ENCODE measurements at places on chromosomes 6 and 20.

GRCh38 chr6:52233975-52234823, 10.1 kb downstream of the IL17F start:
- peak; percentile 4 for DNase-seq

DNA sequence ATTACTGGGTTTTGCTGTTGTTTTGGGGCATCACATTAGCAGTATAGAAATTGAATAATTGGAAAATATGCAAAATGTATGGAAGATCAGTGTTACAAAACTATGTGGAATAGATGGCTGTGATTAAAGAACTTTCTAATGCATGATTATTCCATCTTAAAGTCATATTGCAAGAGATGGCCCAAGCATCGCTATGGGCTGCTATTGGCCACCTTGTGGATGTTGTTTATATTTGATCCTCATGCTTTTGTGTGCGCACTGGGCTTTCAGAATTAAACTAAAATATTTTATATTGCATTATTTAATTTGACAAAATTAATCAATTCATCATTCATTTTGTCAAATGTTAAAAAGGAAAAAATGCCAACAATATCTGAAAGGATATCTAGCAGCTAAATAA, 16.1 kb upstream of the HMGN3 start:
- DNase-seq, result no peak

DNA sequence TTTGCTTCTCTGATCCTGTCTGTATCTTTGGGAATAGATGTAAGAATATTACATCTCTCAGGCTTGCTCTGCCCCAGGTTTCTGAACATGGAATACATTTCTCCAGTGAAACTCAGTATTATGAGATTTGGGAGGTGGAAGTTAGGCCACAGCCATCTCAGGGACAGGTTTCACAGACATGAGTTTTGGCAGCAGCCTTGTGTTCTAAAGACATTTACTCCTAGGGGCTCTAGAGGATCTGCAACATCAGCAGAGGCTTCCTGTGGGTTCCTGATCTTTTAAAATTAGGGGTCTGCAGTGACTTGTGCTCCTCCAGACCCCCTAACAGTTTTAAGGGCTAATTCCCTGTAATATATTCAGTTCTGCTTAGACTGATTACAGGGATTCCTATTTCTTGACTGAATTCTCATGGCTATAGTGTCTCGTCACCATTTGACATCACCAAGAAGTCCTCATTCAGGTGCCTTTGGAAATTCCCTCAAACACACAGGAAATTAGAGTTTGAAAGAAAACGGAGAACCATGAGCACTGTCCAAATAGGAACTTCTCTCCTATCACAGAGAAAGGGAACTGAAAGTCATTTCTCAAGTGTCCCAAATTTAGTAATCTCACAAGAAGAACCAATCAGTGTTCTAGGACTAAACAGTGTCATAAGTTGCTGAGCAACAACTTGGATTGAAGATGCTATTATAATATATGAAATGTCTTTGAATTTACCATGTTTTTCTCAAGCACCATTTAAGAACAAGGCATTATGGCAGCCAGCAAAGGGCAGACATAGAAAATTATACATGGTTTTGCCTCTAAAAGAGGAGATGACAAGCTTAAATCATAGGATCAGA, 2.5 kb upstream of the HLA-DRA start:
- DNase-seq, result no peak

DNA sequence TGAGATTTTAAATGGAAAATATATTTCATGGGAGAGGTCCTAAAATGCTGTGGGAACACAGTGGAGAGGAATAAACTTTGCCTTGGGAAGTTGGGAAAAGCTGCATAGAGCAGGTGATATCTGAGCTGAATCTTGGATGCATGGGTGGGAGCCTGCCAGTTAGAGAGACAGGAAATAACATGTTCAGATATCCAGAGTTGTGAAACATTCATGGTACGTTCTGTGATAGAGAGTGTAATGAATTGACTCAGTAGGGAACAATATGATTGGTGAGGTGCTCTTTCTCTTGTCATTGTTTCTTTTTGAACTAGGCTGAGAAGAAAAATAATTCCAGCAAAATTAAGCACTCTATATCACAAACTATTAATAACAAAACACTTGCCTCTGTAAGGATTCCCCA, 72.8 kb downstream of the RPS12 start:
- no peak for DNase-seq

GRCh38 chr6:113425977-113426660, 431.0 kb upstream of the MARCKS start:
- DNase-seq, result no peak

- DNase-seq, result no peak
These were observed 9.4 kb upstream of the BIRC7 start for GRCh38 chr20:63226042-63226943.

DNA sequence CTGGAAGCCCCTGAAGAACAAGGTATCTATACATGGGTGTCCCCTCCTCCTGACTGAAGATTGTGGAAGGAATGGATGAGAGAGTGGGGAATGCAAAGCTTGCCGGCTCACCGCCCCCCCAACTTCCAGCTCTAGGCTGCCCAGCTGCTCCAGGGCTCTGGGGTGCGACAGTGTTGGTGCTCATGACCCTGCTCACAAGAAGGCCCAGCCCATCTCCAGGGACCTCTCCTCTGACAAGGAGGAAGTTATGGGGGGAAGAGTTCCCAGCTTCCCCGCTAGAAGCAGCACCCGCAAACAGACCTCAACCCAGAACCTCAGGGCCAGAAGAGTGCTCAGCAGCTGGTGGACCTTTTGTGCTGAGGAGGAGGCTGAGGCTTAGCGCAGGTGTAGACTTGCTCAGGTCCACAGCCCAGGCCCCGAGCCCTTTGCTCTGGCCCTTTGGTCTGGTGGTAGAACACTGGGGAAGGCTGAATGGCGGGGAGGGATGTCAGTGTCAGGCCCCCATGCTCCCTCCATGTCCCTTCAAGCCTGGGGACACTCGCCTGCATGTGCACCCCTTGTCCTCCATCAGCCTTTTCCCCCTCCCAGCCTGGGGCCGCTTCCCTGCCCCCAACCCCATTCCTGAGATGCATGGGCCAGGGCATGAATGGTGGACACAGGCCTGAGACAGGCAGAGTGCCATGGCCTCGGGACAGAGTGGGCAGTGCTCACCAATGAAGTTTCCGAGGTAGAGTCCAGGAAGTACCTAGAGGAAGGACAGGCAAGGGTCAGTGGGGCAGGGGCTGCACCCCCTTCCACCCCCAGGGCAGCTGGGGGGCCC, 1.3 kb downstream of the DUSP15 start:
- DNase-seq, result no peak

GRCh38 chr6:169881398-169881797, 130.0 kb downstream of the ERMARD start:
- no peak for DNase-seq

DNA sequence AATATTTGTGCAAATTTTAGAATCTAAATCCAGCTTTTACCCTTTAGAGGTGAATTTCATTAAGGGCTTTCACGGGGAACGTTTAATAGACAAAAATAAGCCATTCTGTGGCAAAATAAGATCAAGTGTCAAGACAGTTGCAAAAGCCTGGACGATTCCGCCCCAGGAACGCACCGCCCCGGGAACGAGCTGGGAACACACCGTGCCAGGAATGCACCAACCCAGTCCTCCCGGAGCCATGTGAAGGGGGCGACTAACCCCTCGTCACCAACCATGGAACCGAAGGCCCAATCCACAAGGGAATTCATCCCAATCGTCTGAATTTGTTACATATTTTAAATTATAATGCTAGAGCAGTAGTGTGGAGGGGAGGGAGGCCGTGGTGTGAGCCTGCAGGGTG, 20.8 kb upstream of the TCFL5 start:
- DNase-seq, result no peak

All from forelimb muscle (tissue), 1 donor.